ENCODE measurements at places on chromosomes 13 and 19.

GRCh38 chr19:28963486-28964250 is 249.3 kb downstream of the UQCRFS1 start:
- no peak for DNase-seq

GRCh38 chr13:20825477-20825875 is 51.7 kb upstream of the EEF1AKMT1 start:
- no peak for DNase-seq

GRCh38 chr19:50551034-50551714 is 17.1 kb downstream of the LRRC4B start:
- DNase-seq, result no peak

DNA sequence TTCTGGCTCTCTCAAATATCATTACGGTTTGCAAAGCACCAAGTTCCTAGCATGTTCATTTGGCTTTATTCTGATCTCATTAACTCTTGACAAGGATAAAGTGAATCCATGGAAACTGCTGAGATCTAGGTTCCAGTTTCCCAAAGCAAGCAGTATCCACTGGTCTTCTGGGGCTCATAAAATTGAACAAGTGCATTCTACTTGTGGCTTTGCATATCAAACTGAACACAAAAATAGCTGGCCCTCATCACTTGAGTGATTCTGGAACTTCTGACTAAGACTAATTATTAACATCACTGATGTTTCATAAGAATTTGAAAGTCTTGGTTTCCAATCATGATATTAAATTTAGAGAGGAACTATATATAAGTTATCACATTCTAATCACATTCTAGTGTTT is 6.3 kb upstream of the KCTD12 start:
- no peak for DNase-seq

DNA sequence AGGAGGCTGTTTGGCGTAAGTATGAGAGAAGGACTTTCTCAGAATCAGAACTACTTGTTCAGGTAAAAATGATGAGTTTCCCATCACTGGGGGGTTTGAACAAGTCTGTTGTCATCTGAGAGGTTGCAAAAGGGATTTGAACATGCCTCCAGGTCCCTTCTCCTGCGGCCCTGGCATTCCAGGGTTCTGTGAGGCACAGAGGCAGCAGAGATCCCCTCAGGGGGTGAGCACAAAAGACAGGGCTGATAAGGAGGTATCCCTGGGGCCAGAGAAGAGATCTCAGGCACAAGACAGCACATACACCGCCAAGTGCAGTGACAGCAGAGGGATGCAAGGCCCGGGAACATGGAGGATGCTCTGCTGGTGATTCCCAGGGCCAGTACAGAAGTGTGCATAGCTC is 275.8 kb upstream of the TSHZ3 start:
- DNase-seq, result no peak

- DNase-seq, result no peak
Measured at GRCh38 chr19:35178701-35179100, 24.2 kb downstream of the FXYD5 start.

DNA sequence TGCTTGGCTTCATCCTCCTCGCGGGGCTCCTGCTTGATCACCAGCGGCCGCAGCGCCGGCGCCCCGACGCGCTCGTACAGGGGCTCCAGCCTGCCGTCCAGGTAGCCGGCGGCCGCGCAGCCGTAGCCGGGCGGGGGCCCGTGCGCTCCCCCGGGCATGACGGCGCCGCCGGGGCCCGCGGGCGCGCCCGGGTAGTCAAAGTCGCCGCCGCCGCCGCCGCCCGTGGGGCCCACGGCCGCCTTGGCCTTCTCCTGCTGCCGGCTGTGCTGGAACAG is 497 bp downstream of the CEBPA start:
- no peak for DNase-seq

DNA sequence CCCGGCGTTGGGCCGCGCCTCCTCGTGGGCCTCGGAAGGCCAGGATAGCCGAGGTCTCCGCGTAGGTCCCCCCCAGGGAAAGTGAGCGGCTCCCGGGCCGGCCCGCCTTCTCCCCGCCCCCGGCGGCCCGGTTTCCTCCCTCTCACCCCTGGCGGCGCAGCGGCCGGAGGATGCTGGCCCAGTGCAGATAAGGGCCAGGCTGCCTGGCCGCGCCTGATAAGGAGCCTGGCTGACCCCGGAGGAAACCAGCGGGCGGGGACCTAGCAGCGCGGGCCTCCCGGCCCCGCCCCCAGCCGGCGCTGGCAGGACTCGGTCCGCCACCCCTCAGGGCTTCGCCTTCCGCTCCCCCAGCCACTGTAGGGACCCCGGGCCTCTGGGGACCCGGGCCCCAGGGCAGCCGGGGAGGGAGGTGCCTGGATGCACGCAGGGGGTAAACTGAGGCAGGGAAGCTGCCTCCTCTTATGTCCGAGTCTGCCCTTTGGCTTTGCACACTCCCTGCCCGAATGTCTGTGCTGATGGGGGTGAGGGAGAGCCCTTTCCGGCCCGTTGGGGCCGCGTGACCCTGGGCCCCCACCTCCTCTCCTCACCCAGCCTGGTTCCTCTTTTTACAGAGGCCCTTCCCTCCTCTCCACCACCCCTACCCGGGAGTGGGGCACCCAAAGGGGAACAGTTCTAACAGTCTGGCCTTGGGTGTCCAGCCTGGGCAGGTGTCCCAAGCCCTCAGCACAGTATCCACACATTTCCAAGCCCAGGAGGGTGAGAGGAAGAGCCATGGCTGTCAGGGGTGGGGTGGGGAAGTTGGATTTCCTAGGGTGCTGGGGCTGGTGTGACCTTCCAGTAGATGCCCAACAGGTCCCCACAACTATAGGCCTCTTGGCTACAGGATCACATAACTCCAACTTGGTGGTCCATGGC is at the start of gene LYL1:
Gene LYL1 (minus strand): TSS at position 193 of the 915 bp plus-strand sequence. CDS start 1,687 bp downstream, outside the sequence.
- DNase-seq, result no peak

DNA sequence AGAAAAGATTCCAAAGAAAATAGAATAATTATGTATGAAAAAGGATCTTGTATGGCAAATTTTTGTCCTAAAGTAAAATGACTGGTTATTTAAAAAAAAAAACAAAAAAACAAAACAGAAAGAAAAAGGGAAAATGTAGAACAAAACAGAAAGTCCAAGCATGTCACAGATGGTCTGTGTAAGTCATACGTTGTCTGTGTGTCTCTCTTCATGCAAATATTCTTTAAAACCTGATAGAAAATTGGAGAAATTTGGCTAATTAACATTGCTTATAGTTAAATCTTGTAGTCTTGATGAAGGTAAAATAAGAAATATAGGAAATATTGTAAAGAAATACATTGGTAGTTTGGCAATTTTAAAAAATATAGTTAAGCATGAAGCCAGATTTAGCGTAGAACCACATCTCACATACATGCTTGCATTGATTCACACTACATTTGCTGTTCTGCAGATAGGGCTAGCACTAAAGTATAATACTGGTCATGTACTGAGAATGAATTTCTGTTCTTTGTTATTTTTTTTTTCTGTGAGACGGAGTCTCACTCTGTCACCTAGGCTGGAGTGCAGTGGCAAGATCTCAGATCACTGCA is 58.4 kb downstream of the SPRYD7 start:
- DNase-seq, result peak; percentile 2

GRCh38 chr19:7188698-7189629 is 105.2 kb downstream of the INSR start:
- DNase-seq, result no peak

DNA sequence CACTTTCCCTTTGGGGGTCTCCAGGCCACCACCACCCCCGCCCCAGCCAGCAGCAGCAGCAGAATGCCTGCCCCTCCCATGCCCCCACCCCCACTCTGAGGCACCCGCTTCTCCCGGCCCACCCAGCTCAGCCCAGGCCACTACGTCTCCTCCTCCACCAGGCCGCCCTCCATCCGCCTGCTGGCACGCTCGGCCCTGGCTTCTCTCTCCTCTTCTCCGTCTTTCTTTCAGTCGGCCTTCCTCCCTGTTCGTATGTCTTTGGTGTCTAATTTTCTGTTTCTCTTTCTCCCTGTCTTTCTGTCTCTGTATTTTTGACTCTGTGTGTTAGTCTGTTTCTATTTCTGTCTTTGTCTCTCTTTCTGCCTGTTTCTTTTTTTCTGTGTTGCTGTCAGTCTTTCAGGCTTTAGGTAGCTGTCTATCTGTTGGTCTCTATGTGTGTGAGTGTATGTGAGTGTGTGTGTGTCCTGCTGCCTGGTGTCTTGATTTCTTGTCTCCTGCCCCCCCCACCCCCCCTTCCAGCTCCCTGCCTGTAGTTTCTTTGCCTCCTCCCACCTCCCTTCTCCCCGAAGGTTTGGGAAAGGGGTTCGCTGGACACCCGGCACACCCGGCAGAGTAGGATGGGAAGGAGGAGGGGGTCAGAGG is at the start of gene LGI4:
Gene LGI4 (minus strand): TSS at position 459 of the 642 bp plus-strand sequence. CDS start 379 bp downstream, at position 80.
- no peak for DNase-seq

DNA sequence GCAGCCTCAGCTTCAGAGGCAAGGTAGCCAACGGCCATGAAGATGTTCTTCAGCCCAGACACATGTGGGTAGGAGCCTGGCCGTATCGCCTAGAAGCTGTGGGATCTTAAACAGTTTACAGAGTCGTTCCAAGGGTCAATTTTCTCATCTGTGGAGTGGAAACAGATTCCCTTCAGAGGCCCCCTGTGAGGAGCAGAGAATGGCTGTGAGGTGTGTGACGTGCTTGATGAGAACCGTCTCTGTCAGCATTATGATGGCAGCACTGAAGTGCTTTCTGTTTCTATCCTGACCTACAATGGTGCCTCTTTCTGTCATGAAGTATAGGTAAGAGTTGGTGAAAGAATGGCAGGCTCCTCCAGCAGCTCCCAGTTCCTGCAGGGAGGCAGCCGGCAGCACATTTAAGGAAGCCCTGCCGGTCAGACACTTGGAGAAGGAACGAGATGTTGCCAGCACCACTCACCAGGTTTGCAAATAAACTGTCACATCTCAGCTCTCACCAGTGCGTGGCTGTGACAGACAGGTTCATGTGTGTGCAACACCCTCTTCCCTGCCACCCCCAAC is 277.3 kb downstream of the FOXO1 start:
- no peak for DNase-seq

- DNase-seq, result no peak
Measured at GRCh38 chr19:29404015-29404414, 121.8 kb upstream of the VSTM2B start.

DNA sequence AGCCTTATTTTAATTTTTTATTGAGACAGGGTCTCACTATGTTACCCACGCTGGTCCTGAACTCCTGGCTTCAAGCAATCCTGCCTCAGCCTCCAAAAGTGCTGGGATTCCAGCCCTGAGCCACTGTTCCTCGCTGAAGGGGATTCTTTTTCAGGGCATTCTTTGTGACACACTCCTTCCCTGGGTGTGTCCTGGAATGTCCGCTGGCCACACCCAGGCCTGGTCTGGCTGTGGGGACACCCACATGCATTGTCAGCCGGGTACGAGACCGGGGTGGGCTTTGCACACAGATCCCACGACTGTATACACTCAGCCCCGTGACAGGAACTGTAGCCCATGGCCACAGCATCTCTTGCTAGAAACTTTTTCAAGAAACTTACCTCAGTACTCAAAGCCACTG is 34.4 kb upstream of the GATAD2A start:
- DNase-seq, result no peak

- DNase-seq, result no peak
Measured at GRCh38 chr13:98055623-98056022, 87.3 kb upstream of the FARP1 start.
